ENCODE measurements at places on chromosomes 3 and 15. TPM values are rescaled to one million over a fixed set of nuclear protein-coding genes. Genes with fewer than 3 reads are reported as not detected.

GRCh38 chr15:83327041-83327440, 42.6 kb upstream of the BNC1 start:
- no peak for DNase-seq

- DNase-seq = no peak
Measured at GRCh38 chr3:177550667-177551066, 353.4 kb upstream of the TBL1XR1 start.

DNA sequence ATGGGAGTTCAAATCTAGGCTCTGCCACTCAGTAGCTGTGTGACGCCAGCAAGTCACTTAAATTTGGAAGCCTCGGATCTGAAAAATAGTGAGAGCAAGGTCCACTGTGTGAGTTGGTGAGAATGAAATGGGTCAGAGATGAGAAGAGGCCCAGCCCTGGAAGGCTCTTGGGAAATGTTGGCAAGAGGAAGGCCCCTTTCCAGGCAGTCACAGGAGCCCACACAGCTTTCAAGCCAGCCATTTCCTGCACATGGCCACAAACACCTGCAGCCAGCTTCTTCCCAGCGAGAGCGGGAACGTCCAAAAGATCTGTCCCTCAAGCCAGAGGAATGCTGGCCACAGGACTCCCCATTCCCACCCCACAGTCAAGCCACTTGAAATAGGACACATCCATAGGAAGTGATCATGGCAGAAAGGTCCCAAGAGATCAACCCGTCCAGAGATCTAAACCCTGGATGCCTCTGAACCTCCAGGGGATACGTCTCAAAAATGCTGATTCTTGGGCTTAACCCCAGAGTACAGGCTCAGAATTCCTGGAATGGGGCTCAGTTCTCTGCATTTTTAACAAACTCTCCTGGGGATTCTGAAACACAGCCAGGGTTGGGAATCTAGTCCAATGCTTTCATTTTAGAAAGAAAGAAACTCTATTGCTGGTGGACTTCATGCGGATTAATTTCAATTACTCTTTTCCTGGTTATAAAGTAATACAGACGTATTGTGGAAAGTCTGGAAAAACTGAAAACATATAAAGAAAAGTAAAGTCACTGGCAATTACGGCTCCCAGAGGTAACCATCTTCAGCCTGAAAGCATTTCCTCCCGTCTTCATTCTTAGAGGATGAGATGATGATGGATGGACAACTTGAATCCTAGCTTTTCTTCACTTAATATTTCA, 35.9 kb downstream of the NTRK3 start:
- no peak for DNase-seq

- no peak for DNase-seq
Measured at GRCh38 chr15:32721596-32721995, 3.8 kb downstream of the GREM1 start.

DNA sequence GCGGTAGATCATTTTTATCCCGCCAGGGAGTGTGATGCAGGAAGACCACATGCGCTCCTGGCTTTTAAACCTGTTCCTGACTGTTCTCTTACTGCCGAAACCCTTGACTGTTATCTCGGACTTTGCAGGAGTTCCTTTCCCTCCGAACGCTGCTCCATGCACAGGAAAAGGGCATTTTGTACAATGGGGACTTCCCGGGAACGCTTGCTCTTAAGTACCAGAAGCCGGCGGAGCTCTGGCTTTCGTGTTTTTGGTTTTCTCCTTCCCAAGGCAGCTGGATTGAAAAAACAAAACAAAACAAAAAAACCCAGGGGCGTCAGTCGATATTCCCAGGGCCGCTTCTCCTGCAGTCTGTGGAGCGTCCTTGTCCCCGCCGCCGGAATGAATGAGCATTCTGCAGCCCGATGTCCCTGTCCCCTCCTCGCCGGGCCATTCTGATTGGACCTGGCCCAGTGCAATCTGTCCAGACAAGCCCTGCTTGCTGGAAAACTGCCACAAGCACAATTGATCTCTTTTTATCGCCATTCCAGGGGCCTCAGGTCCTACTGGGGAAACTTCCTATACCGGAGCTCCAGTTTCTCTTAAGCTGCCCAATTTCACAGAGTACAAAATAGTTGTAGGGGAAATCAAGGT, 44.8 kb downstream of the SLC6A1 start:
- no peak for DNase-seq

GRCh38 chr3:63492464-63492863, 160.0 kb upstream of the SNTN start:
- DNase-seq = no peak

VEPH1 gene
- 86.8 TPM for total RNA-seq

EOGT gene
- total RNA-seq = 32.6 TPM

CPA3 gene
- 14.3 TPM for total RNA-seq
